AG09309 (cell line): ENCODE measurements at places on chromosomes 2 and 18.

- DNase-seq: no peak
These were observed 21.8 kb upstream of the NT5C1B start for GRCh38 chr2:18611184-18611583.

DNA sequence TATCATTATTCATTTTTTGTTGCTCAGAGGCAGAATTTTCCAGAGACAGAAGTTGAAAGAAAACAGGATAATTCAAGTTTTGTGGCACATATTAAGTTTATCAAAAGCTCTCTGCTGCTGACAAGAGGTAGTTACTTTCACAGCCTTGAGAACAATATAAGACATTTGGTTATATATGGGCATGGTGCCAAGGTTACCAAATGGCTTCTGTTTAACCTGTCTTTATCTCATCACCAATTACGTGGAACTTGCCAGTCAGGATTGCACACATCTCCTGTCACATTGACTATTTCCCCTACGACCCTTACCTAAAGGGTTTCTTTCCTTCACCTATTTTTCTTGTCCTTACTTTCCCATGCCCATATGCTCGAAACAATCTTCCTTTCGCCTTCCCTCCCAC is 35.9 kb downstream of the KLF7 start:
- DNase-seq: no peak

DNA sequence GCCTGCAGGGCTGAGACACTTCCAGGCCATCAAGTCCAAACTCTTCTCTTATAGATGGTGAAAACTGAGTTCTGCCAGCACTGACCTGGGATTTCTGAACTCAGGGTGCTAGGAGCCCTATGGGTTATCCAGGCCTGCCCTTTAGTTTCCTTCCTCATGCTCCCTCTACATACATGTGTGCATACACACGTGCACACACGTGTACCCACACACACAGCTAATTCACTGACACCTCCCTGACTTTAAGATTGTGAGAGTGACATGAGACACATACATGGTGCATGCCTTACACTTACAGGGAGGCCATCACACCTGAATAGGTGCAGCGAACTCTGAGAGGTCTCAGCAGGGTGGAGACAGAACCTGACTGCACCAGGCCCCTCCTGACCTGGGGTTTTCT is 267.4 kb downstream of the CYP26B1 start:
- DNase-seq: no peak

DNA sequence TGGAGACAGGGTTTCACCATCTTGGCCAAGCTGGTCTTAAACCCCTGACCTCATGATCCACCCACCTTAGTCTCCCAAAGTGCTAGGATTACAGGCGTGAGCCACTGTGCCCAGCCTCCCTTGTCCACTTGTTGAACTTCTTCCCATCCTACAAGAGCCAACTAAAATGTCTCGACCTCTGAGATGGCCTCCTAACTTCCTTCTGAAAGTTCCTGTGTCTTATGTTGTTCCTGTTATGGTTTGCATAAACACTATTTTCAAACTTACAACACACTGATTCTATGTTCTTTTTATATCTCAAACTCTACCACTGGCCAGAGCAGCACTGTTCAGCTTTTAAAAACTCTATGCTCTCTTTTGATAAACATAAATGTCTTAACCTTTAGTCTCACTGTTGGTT is 63.3 kb upstream of the UGP2 start:
- DNase-seq: no peak

DNA sequence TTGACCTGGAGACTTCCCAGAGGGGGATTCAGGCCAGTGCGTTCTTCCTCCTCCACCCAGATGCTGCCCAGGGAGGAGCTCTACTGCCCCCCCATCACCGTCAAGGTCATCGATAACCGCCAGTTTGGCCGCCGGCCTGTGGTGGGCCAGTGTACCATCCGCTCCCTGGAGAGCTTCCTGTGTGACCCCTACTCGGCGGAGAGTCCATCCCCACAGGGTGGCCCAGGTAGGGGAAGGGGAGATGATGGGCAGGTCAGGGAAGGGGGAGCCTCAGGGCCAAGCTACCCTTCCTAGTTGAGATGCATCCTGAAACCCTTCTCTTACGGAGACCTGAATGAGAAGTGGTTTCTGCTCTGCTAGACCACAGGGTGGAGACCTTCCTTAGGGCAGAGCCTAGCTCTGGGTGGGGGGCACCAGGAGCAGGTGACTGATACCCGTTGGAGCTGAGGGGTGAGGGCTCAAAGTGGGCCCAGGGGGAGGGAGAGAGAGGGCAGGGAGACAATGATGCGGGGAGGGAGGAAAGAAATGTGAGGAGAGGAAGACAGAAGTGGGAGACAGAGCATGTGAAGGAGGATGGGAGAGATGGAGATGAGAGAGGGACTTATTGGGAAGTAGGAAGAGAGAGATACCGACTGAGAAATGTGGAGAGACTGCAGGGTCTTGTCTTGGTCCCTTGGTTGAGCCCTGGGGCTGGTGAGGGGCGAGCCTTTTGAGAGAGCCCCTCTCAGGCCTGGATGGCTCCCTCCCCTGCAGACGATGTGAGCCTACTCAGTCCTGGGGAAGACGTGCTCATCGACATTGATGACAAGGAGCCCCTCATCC is 159.4 kb downstream of the DYSF start:
- DNase-seq: no peak

DNA sequence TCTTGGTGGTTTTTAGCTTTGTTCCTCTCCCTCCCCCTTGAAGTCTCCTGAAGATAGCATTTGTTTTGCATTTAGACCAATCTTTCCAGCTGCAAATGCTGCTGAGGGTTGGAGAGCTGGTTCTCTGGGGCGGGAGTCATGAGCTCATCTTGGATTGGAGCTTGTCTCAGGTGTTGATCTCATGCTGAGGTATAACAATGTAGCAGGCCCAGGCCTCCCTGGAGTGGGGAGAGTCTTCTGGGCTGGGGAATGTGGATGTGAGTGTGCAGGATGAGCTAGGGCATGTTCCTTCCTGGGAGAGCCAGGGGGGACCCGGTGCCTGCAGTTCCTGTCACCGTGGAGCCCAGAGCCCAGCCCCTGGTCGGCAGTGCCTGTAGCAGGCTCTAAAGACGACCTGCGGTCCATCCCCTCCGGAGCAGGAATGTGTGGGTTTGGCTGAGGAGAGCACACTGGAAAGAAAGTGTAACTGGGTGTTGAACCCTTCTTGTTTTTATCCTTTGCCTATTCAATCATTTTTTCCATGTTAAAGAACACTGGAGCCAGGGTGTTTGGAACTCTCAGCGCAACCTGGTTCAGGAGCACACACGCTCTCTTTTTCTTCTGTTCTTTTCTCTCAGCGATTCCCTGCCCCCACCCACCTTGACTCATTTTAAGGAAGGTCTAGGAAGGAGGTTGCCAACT is 2.7 kb downstream of the ZNF532 start:
- DNase-seq: no peak

- DNase-seq: no peak
These were observed 135.3 kb downstream of the TMEM163 start for GRCh38 chr2:134583462-134583861.

- no peak for DNase-seq
These were observed 47.5 kb downstream of the GALNT3 start for GRCh38 chr2:165746501-165746900.

DNA sequence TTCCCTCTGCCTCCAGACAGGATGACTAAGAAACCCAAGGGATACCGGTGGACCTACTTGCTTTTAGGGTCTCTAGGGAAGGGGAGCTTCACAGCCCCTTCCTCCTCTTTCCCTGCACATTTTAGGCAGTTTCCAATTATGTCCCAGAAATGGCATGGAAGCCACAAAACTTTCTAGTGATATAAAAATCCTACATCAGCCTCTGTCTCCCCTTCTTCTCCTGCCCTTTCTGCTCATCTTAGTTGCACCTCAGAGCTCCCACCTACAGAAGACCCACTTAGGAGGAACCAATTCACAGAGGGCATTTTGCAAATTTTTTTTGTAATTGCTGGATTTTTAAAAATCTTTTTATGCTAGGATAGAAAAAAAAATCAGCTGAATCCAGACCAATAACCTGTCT is 263.1 kb downstream of the TNS1 start:
- no peak for DNase-seq

DNA sequence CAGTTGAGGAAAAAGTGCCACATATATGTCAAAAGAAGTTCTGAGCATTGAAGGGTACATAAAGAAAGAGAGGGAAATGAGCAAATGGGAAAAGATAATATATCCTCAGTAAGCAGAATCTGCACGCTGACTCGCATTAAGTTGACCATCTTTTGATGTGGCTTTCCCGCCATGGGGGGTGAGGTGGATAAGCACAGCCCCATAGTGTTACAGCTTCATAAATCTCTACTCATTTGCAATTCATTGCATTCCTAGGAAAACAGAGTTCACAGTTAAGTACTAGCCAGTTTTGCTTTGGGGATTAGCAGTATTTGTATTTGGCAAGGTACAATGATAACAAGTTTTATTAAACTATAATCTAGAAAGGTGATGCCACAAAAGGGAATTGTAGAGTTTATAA is 814.2 kb downstream of the LRP1B start:
- DNase-seq: no peak

DNA sequence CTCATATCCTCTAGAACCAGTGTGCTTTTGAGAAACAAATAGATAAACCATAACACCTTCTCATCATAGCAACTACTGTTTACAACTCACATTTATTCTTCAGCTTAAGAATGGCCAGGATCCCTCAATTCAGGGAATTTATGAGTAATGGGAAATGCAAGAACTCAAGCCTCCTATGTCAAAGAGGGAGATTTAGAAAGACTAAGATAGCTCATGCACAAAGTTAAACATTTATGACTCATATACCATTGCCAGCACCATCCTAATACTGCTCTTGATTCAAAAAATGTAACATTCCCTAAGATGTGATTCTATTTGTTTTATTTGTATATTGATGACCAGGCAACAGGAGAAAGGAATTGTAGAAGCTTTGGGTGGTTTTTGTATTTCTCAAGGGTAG is 172.8 kb downstream of the CYP26B1 start:
- DNase-seq: no peak

GRCh38 chr2:25054720-25055119 is 12.8 kb downstream of the EFR3B start:
- DNase-seq: no peak

DNA sequence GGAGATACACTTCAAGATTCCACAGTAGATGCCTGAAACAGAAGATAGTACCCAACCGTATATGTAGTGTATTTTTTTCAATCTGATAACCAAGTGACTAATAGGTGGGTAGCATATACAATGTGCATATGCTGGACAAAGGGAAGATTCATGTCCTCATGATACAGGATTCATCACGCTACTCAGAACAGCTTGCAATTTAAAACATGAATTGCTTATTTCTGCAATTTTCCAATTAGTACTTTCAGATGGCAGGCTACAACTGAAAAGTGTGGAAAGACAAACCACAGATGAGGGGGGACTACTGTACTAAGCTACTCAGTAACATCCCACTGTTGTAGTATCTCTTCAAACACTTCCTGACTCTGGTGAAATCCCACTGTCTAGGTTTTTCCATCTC is 3.7 kb downstream of the IER3IP1 start:
- no peak for DNase-seq

DNA sequence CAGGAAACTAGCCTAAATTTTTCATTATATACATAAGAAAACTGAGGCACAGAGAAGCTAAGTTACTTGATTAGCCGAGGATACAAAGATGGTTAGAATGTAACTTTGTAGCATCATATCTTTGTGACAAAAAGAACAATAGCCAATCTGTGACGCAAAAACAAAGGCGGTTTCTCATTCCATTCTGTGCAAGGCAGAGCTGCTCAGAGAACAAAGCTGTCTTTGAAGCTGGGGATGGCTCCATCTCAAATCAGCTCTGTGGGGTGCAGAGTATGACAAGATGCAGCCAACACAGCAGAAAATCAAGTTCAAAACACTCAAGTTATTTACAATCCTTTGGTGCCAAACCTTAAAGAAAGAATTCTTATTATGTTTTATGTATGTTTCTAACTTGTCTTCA is 81.9 kb upstream of the VWC2L start:
- no peak for DNase-seq

- no peak for DNase-seq
These were observed 129.1 kb downstream of the ARHGAP15 start for GRCh38 chr2:143258126-143258892.

- no peak for DNase-seq
These were observed 93.4 kb downstream of the AKAIN1 start for GRCh38 chr18:5103693-5104092.

GRCh38 chr2:70683455-70683854 is 84.5 kb downstream of the ADD2 start:
- no peak for DNase-seq

- no peak for DNase-seq
These were observed 694 bp downstream of the CFAP36 start for GRCh38 chr2:55519938-55520885.

DNA sequence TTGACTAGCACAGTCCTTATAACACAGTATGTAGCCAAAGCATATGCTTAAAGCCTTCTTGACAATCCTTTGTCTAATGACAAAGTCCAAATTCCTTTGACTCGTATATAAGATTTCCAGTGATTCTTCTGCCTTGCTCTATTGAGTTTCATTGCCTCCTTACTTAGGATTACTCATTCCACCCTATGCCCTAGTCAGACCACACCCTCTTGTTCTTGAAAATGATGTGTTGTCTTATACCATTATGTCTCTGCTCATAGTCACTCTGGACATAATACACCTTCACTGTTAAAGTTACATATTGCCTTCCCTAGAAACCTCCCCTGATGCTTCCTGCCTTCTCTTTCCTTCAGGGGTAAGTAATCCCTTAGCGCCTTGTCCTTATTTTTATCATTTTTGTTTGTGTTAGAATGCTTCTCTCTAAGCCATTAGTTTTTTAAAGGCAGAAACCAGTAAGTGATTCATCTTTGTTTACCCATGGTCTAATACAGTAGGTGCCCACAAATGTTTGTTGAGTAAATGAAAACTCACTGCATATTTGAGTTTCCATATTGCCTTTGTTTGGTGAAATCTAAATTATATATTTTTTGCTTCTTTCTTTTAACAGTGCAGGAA is 19.3 kb downstream of the GPD2 start:
- no peak for DNase-seq

- no peak for DNase-seq
These were observed 2.6 kb upstream of the IL36A start for GRCh38 chr2:113002677-113003076.

DNA sequence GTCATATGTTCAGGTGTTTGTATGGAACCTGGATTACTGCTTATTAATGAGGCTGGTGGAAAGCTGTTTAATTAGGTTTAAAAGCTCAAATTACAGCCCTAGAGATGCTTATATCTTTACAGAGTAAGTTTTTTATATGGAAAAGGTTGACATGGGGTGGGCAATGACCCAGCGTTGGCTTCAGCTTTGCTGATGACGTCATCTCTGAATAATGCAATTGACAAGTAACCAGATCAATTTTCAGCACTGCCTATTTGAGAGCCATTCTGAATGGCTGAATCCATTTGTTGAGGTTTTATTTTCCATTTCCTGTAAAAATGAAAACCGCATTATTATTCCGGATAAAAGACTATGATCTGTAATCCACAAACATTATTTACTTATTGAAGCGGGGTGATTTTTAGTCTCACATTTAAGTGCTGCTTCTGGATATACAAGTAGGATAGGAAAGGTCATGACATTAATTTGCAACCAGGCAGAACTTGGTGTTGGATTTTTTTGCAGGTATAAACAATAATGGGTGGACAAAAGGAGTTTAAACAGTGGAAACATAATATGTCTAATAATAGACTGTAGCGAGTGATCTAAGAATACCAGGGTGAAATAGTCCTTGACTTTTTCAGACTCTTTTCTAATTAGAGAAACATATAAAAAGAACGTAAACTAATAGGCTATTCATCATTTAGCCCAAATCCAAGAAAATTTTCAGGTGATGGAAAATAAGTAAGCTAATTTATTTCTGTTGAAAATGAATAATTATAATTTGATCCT is 2.7 kb downstream of the PPP1R1C start:
- no peak for DNase-seq

- DNase-seq: no peak
These were observed 24.4 kb downstream of the SERTAD2 start for GRCh38 chr2:64629329-64629781.

GRCh38 chr2:12552092-12552491 is 164.6 kb upstream of the TRIB2 start:
- no peak for DNase-seq
